ENCODE measurements at places on chromosomes 5 and 9.

DNA sequence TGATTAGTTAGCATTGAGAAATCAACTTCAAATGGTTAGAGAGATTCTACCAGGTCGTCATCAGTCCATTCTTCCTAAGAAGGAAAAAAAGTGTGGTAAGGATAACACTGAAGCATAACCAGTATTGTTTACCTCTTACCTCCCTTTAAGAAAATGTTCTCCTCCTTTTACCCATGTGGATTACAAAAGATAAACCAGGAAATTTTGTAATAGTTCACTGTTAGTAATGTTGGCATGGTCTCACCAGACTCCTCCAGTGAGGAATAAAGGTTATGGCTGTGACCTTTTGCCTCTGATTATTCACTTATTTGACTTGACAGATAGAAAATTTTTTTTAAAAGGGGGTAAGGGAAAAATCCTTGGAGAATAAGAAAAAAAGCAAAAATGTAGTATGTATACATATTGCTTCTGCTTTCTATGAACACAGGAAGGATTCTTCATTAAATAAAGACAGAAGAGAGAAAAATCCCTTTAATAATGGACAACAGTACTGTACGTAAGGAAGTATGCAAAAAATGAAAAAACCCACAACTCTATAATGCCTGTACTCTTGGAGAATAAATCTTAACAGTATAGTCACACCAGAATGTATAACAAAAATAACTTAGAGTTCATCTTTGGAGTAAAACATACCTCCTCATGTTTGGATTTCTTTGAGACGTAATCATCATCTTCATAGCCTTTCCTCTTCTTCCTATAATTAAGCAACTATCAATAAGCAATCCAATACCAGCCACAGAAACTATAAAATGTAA, 18.1 kb downstream of the CCNH start:
- DNase-seq = no peak

DNA sequence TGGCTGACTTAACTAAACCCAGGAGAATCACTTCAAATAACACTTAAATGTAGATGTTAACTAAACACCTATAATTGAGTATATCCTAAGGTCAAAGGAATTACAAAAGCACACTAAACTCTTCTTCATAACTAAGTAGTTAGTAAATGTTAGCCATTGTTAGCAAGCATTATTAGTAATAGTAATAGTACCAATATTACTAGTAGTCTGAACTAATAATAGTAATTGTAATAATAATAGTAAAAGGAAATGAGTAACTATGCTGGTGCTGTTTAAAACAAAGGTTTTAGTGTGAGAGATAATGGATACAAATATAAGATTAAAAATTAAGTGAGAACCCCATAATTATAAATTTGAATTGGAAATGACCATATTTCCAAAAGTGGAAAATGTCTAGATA, 641.9 kb upstream of the RORB start:
- DNase-seq = no peak

GRCh38 chr9:20835377-20836286, 151.6 kb downstream of the FOCAD start:
- no peak for DNase-seq

GRCh38 chr5:60649288-60649917, 50.6 kb downstream of the DEPDC1B start:
- DNase-seq = no peak

DNA sequence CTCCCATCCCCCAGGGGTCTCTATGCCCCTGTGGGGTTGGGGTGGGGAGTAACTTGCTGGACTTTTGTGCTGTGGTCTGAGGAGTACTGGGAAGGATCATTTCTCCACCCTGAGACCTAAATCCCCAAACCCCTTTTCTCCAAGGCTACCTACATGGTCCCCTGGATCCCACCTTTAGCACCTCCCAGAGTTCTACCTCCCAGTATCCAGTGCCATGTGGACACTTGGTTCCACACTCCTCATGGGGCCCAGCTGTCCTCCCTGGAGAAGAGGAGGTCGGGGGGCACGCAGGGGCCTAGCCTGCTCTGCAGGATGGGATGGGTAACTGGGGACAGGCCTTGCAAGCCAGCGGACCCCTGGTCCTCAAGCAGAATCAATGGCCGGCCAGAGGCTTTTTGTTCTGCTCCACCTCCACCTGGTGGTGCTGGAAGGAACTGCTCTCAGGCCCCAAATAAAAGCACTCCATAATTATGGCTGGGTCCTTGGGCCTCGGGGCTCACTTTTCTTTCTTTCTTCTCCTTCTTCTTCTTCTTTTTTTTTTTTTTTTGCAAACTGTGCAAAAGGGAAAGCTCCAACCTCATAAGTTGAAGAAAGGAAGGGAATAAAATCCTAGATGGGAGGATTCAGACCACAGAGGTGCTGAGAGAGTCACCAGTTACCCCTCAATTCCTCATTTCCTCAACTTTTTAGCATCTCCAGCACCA, 68.4 kb downstream of the PSD2 start:
- DNase-seq = peak; percentile 59

DNA sequence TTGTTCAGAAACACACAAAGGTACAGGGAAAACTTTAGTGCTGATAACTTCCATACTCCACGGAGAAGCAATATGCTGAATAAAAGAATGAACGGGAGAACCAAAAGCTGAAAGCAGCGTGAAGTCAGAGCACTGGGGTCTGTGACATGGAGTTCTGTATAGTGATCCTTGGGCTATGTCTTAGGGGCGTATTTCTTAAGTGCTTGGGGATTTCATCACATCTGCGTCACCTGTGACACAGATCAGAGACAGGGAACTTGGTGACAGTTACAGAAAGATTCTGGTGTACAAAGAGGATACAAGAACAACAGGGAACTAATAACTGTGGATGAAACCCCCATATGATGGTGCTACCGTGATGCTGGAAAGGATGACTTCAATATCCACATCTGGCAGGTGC, 81.9 kb downstream of the MARCHF3 start:
- no peak for DNase-seq

Measured in activated CD4-positive, CD25-positive, alpha-beta regulatory T cell treated with anti-CD3 and anti-CD28 coated beads, Interleukin-2, amount 50 U/mL, for 72 hours (primary cell).